Right cardiac atrium (tissue), 5 donors: ENCODE measurements at places on chromosomes 7 and 10. TPM values are rescaled to one million over a fixed set of nuclear protein-coding genes. Genes with fewer than 3 reads are reported as not detected.

NRAP gene
- 266 TPM for total RNA-seq

LRGUK gene
- 0.14 TPM for total RNA-seq

WIPF3 gene
- 1.8 TPM for total RNA-seq

CALD1 gene
- total RNA-seq: 214 TPM

LMOD2 gene
- 386 TPM for total RNA-seq

- DNase-seq: no peak
These were observed 1.8 kb upstream of the CAV2 start for GRCh38 chr7:116497708-116498107.

DNA sequence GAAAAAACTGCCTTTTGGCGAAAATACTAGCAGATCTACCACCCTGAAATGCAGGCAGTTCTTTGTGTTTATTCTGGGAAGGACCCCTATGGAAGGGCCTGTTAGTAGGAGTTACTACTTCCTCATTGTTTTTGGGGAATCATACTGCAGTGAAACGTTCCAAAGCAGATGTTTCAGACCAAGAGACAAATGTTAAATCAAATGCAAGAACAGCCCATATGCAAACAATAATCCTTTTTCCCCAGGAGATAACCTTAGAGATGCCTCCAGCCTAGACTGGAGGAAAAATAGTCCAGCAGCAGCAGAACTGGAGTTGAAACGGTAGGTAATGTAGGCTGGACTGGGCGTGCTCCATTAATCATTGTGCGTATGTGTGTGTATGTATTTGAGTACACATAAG lies 65.9 kb upstream of the VWDE start:
- no peak for DNase-seq

DNA sequence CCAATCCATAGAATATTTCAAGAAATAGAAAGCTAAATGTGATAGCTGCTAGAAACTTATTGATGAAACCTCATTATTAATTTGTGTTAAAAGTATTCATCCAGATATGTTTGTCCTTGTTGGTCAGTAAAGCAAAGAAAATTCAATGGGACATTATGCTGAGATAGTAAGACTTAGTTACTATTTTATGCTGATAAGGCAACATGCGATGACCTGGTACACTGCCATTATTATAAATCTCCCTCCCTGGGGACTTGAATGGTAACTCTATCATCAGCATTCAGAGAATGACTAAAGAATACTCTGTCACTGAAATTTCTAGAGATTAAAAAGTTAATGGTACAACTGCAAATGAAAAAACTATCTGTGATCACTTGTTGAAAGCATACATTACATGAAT lies 54.9 kb downstream of the ARHGAP12 start:
- DNase-seq: no peak

- no peak for DNase-seq
These were observed 39.1 kb downstream of the SUFU start for GRCh38 chr10:102542800-102543418.
